ENCODE measurements at places on chromosomes 12 and 14.

- DNase-seq, result no peak
These were observed 108.0 kb downstream of the RIMBP2 start for GRCh38 chr12:130608132-130608531.

DNA sequence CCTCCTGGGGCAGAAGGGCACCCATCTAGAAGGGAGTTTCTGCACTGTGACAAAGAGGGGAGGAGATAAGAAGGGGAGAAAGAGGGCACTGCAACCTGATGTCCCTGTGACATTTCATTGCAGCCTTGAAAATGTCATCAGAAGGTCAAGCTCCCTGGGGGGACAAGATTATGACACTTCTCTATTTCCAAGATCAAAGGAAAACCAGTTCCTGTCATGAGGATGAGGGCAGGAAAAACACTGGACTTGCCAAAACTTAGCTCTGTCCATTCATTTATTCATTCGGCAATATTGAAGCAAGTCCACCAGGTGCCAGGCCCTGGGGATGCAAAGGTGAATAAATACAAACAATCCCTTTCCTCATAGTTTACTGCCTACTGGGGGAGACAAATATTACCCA is 138.4 kb upstream of the CDKN3 start:
- DNase-seq, result no peak

GRCh38 chr12:112122823-112123690 is 2.3 kb upstream of the TRAFD1 start:
- DNase-seq, result no peak

GRCh38 chr14:103916636-103917262 is 11.5 kb upstream of the TDRD9 start:
- no peak for DNase-seq

DNA sequence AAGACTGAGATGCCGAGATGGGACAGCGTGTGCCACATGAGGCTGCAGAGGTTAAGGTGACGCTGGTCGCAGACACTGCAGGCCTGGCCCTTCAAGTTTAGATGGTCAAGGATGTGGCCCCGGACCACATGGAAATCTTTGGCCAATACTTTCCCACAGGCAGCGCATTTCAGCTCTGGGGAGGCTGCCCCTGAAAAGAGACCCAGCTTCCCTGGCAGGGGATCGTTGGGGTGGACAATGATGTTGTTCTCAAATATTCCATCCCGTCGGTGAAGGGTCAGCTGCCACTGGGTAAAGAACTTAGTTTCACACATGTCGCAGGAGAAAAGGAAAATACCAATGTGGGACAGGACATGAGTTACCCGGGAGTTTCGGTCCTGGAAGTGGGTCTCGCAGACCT is 3.0 kb downstream of the ZBTB39 start:
- no peak for DNase-seq

- no peak for DNase-seq
These were observed 83.6 kb downstream of the ALX1 start for GRCh38 chr12:85363382-85364190.

DNA sequence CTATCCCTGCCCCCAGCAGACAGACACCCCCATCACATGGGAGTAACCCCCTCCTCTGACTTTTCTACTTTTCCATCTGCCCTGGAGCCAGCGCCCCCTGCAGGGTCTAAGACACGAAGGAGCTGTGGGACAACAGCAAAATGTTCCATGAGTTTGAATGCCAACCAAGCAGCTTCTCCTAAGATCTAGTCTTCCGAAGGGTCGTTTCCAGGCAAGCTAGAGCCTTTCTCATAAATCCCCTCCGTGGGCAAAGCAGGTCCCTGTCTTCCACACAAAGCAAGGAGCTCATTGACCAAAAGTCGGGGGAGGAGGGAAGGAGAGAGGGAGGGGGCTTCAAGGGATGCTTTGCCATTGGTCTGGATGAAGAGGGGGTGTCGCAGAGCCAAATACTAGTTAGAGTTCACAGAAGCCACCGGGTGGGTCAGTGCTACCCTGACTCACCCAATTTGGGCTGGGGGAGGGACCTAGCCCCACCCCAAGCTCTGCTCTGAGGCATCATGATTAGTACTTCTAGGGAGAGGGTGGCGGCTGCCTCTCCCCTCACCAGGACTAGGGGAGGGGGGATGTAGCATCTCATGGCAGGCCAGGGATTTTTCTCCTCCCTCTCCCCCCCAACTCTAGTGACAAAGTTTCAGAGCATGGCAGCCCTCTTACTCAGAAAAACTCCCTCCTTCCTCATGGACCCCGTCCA is 1.6 kb downstream of the MSI1 start:
- peak; percentile 38 for DNase-seq

GRCh38 chr14:58607131-58607951 is 30.4 kb upstream of the DACT1 start:
- DNase-seq, result no peak

GRCh38 chr14:105469456-105470349 is 4.9 kb upstream of the CRIP2 start:
- DNase-seq, result no peak

- no peak for DNase-seq
These were observed 3.1 kb upstream of the GPRC5D start for GRCh38 chr12:12954878-12955625.

DNA sequence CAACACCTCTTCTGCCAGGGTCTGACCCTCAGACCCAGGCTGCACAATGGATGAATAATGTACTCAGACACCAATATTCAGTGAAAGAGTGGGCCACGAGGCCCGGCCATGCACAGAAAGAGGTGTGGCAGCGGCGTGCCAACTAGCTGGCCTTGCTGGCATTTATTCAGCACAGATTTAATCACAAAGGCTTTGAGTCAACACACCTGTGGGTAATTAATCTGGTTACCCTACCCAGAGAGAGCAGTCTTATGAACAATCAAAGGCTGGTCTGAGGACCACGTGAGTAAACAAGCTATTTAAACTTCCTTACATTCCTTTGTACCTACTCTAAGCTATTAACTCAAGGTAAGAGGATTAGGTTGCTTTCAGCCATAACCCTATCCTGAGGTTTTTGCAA is 324.8 kb downstream of the C12orf50 start:
- DNase-seq, result no peak

DNA sequence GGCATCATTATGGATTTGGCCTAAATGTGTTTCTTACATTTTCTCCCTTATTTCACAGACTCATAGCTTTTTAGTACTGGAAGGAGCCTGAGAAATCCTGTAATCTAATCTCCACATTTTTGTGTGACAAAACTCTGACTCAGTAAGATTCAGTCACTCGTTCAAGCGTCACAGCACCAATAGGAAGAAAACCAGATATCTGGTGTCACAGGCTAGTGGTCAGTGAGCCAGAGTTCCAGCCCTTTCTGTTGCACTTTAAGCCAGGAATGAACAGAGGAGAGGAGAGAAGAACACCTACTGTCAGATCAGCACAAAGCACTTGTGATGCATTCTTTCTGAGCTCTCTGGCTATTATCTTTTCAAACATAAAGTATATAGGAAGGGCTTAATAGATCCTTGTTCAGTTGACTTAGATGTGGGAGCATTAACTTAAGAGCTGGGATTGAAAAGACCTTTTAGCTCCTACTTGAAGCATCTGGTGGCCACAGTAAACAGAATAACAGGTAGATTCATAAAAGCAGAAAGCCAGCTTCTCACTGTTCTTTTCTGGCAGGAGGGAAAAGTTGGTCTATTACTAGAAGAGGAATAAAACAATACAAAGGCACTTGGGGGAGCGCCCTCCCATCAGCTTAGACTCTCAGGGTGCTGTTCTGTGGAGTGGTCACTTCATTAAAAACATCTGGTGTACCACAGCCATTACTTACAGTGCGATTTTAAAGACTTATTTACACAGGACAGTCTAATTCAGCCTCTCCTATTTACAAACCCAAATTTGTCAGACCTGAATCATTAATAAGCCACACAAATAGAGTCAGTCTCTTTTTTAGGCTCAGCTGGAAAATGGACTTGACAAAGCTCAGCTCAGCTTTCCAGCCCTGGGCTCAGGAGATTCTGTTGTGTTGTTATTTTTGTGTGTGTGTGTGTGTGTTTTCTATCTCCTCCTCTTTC is 12.2 kb upstream of the NID2 start:
- DNase-seq, result no peak

- no peak for DNase-seq
These were observed 14.8 kb downstream of the MMP14 start for GRCh38 chr14:22850944-22851764.

DNA sequence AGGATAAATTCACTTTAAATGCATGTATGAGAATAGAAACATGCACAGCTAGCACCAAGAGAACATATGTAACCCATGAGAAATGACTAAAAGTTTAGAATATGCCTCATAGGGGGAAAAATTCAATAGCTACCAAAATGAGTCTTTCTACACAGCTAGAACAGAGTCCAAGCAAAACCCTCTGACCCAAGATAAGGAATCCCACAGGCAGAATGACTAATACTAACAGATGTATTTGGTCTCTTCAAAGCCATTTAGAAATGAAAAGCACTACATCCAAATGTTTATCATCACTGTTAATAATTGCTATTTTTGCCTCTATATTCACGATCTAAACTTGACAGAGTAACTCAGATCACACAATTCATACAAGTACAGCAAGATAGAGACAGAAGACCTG is 44.0 kb downstream of the KICS2 start:
- DNase-seq, result no peak

- no peak for DNase-seq
These were observed 68.7 kb upstream of the MED13L start for GRCh38 chr12:116346222-116346621.

DNA sequence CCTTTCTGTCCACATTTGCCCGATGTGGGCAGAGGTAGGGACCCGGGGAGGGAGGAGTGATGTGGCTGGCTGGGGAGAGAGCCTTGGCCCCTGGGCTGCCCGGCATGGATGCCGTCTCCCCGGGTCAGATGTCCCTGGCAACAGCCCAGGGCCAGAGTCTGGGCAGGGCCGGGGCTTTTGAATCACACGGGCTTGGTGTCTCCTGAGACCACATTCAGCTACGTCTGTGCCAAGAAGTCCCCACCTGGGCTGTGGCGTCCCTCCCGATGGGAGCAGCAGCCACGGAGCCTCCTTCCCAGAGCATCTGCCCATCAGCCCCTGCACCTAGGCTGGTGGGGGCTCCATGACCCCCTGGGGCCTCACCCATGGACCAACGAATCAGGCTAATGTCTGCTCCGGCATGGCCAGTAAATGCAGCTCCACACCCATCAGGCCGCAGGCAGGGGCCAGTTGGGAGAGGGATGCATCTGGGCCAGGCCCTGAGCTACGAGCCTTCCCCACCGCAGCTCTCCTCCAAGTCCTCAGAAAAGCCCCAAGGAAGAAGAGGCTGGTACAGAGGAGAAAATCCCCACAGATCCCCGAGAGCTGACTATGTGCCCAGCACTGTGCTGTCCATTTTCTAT is 109.4 kb downstream of the RFLNA start:
- no peak for DNase-seq

DNA sequence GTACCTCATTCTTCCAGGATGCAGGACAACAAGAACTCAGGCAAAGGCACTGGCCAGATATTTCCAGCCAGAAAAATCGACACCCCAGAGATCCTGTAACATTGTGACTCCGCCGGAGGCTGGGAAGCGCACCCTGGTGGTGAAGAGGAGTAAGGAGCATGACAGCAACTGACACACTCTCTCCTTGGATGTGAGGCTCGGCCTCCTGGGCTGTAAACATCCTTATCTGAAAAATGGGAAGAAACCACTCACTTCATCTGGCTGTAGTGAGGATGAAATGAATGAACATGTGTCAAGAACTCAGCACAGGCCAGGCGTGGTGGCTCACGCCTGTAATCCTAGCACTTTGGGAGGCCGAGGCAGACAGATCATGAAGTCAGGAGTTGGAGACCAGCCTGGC is 27.5 kb downstream of the TCHP start:
- DNase-seq, result peak; percentile 40

GRCh38 chr12:95982602-95983001 is 13.5 kb downstream of the HAL start:
- no peak for DNase-seq

- DNase-seq, result no peak
These were observed 365 bp downstream of the ING4 start for GRCh38 chr12:6662602-6662905.

- no peak for DNase-seq
These were observed 156.3 kb upstream of the FOXN3 start for GRCh38 chr14:89573399-89573657.

- no peak for DNase-seq
These were observed 58.8 kb upstream of the NUDT4 start for GRCh38 chr12:93318720-93319522.

GRCh38 chr12:218728-219590 is 5.0 kb upstream of the SLC6A12 start:
- DNase-seq, result no peak

DNA sequence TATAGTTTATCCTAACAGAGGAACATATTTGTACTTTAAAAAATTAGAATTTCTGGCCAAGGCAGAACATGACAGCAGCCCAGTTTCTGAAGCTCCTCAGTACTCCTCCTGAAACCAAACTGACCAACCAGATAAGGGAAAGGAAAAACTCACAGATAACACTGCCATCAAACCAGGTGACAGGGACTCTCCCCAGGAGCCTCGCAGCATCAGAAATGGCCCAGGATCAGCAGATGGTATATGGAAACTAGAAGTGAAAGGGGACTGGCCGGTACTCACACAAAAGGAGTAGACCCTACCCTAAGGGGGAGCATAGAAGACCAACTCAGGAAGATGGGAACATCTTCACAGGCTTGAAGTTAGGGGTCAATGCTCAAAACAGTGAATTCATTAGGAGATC is 22.0 kb downstream of the GALC start:
- DNase-seq, result no peak

- DNase-seq, result no peak
These were observed 295.6 kb downstream of the DPF3 start for GRCh38 chr14:72598306-72598705.

DNA sequence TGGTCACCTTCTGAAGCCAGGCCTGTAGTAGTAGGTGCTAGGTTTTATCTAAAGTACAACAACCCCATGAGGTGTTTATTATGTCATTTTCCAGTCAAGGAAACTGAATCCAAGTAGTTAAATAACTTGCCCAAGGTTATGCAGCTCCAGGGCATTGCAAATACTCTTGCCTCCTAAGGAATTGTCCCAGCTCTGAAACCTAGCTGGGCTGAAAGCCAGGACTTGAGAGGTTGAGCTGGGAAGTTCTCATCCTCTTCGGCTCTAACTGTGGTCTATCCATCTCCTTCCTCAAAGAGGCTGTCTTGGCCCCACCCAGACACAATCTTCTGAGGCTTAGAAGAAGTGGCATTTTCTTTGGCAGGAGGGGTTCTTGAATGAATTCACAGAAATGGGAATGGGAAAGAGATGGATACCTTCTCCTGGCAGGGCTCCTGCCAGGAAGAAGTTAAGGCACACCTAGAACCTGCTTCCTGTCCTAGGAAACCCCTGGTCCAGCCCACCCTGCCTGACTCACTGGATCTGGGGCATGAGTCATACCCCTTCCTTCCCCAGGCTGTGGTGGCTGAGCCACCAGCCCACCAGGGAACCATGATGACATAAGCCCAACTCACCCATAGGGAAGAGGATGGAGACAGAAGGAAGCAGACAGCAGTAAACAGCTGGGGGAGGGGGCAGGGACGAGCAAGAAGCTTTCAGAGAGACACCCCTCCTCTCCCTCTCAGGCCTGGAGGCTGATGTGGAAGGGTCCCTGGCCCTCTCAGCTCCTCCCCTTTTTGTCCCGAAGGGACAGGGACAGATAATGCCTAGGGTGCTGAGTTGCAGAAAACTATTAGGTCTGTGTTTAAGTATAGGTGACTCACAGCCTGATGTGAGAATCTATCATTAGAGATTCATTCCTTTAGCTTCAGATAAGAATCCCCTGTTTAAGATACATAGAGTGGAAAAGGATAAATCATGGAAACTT is 2.1 kb upstream of the PLEK2 start:
- DNase-seq, result no peak

GRCh38 chr14:54673193-54674045 is 106.5 kb downstream of the SAMD4A start:
- no peak for DNase-seq
